ENCODE measurements at places on chromosomes 7 and 10.

DNA sequence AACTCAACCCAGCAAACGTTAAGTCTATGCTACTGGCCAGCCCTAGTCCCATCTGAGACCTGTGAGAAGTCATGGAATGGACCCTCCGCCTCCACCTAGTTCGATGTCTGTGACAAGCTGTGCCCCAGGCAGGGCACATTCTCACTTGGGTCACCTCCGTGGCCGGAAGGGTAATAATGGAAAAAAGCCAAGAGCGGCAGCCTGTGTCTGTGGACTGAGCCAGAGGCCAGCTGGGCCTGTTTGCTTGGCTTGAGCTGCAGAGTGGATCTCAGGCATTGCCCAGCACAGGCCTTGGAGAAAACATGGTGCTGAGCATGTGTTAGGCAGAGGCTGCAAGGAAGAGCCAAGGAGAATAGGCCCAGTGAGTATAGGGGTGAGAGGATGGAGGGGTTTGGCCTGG, 97.8 kb downstream of the GALNT17 start:
- no peak for DNase-seq

DNA sequence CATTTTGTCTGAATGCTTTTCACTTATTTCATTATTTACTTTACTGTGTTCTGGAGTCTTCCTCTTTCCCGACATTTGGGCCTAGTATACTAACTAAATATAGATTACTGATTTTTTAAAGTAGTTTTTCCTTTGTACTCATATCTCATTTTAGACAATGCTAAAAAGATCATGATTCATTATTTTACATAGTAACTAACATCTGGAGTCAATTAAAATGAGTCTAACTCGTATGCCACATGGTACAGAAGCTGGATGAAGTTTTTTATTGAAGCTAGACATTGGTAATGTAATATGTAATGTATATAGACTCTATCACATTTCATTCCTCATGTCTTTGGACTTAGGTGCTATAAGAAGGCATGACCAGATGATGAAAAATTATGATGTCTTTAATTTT, 156.3 kb upstream of the HGF start:
- no peak for DNase-seq

DNA sequence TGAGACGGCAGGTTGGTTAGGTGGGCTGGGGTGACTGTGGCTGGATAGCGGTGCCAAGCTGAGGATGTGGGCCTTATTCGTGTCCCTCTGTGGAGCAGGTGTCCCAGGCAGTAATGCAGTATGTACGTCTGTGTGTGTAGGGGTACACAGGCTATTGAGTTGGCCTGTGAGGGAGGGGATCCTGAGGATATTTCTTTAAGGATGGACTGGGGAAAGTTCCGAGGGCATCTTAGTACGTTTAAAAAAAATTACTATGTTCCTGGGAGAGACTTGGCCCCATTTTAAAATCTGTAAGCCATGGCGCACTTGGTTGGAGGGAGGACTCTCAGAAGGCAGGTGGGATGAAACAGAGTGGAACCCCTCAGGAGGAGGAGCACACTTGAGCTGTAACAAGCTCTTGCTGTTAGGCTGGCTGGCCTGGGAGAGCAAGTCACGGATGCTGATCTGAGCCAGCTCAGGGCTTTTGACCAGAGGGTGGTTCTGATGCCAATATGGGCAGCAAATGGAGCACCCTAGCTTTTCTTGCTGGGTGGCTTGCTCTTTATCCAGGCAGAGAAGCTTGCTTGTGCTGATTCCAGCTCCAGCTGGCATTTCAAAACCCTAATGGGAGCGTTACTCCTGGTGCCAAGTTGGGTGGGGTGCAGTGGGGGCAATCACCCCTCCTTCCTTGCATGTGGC, 765 bp downstream of the WBP1L start:
- DNase-seq = peak; percentile 55

- no peak for DNase-seq
These were observed 5.4 kb downstream of the PPIA start for GRCh38 chr7:44801890-44802289.

GRCh38 chr7:27921081-27921836, 181.3 kb downstream of the TAX1BP1 start:
- DNase-seq = peak; percentile 6

GRCh38 chr10:91677911-91678310, 45.0 kb upstream of the PPP1R3C start:
- no peak for DNase-seq

DNA sequence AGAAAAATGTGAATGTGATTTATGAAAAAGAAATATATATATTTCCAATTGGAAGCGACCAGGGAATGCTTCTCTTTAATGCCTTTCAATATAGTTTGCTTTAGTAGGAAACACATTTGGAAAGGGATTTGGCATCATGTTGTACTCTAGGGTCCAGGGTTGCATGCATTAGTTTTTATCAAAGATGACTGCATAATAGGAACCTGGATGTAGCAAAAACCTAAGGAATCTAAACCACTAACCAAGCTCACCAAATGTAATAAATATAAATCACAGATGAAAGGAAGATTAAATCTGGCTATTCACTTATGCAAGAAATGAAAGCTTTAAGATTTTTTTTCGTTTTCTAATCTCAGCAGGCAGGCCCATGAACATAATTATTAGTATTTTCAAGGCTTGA, 120.0 kb downstream of the ATXN7L1 start:
- no peak for DNase-seq

DNA sequence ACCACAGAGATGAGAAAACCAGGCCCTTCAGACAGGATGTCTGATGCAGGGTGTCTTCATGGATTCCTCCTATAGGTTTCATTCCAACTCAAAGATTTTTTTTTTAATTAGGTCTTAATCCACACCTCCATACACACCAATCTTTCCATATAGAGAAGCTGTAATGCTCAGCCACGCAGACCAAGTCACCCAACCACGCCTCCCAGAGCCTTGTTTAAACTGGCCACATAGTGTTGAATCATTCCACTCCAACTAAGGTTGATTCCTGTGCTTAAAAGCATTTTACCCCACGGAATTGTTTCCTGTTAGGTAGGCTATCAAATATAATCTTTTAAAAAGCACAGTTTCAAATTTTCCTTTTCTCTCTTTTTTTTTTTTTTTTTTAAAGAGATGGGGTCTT, 153.6 kb downstream of the TYW1B start:
- DNase-seq = no peak

- DNase-seq = no peak
These were observed 49.1 kb downstream of the EBF3 start for GRCh38 chr10:129914960-129915359.

DNA sequence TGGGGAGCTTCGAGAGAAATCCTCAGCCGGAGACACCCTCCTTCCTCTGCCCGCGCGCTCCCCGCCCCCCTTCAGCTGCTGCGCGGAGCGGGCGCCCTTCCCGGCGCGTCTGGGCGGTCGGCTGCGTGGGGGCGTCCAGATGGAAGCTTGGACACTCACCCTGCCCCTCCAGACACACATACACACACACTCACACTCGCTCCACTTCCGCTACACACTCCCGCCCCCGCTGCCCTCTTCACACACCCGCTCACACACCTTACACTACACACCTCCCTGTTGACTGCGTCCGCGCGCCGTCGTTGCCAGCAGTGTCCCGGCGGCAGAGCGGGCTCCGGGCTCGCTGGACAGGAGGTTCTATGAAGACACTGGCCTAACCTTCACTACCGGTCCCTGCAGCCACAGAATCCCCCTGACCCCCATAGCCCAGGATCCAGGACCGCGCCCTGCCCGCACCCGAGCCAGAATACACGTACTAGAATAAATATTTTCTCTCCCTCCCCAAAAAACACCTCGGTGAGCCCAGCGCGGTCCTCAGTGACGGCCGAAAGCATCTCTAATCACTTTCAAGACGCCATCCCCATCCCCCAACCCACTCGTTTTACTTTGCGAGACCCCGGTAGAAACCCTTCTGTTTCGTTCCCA, 1.1 kb upstream of the EGR2 start:
- DNase-seq = no peak

DNA sequence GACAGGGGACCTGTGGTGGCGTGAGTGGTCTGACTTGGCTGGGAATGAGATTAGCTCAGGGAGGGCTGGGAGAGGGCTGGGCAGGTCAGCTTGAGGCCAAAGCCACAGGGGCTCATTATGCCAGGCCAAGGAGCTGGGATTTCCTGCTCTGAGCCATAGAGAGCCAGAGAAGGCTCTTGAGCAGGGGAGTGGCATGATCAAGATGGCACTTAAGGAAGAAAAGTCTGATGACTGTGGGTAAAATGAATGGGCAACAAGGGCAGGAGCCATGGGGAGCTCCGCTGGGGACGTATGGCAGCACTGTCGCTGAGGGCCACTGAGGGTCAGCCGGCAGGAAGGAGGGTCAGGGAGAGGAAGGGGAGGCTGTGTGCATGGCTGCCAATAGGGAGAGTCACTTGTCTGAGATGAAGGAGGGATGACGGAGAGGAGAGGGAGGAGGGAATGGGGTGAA, 5.8 kb downstream of the ANTXRL start:
- DNase-seq = no peak

GRCh38 chr10:63504145-63504881, 16.9 kb upstream of the REEP3 start:
- DNase-seq = no peak

- DNase-seq = no peak
These were observed 118.5 kb upstream of the CHST15 start for GRCh38 chr10:124211921-124212320.

- DNase-seq = no peak
These were observed 205.6 kb downstream of the AUTS2 start for GRCh38 chr7:69803699-69804516.

- no peak for DNase-seq
These were observed 21.8 kb upstream of the YWHAG start for GRCh38 chr7:76380623-76380966.

- no peak for DNase-seq
These were observed 5.1 kb upstream of the CSGALNACT2 start for GRCh38 chr10:43132867-43133787.

DNA sequence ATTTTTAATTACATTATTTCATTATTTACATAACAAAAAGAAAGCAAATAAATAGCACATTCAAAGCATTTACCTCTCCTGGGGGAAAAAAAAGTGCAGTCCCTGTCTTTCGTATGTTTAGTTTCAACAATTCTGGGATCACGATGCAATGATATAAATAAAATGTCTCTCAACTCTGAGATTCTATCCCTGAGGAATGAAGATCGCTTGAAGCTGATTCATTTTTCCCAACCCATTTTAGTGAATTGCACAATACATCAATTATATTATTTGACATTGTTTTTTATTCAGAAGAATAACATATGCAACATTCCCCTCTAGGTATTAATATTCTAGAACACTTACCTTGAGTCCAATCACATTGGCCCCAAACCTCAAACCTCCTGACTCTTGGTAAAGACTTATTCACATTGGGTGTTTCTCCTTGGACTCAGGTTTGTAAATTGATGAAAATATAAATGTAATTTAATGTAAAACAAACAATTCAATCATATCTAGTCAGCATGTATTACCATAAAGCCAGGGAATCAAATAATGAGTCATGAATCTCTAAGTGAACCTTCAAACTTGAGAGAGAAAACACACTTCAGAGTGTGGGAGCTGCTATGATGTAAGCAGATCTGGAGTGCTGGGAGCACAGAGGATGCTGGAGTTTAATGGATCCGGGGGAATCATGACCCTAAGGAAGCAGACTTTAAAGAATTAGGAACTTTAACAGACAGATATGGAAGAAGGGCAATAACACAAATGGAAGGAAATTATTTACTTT, 5.3 kb upstream of the SCIN start:
- no peak for DNase-seq

DNA sequence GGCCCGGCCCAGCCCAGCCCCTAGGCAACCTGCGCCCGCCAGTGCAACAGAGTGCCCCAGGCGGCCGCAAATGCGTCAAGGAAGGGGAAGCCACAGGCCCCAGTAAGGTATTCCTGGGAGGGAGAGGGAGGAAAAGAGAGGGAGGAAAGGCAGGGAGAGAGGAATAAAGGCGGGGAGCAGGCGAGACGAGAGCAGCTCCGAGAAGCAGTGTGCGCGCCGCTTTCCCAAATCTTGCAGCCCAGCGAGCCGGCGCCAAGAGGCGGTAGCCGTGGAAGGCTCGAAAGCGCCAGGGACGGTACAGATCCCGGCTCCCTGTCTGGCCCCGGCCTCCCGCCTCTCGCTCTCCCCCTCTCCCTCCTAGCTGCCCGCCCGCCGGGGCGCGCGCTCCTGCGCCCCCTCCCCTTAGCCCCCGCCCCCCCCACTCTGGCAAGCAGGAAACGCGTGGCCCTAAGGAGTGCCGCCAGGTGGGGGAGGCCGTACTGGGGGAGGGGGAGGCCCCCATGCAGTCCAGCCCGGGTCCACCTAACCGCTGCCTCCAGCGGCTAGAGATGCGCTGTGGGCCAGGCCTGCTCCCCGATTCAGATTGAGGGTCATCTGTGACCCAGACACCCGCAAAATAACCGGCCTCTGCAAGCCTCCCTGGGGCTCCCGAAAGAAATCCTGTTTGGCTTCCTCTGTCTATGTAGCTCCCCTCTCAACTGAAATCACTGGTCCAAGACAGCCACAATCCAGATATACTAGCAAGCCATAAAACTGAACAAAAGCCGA, 4.3 kb downstream of the HOXA10 start:
- DNase-seq = peak; percentile 60

DNA sequence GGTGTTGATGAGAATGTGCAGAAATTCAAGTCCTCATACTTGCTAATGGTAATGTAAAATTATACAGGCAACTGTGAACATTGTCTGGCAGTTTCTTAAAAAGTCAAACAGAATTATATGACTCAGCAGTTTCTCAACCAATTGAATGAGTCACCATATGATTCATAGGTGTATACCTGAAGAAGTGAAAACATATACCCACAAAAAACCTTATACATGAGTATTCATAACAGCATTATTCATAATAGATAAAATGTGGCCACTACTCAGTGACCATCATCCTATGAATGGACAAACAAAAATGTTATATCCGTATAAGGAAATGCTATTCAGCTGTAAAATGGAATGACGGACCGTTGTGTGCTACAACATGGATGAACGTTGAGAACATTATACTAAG, 253.5 kb downstream of the MALRD1 start:
- no peak for DNase-seq

- no peak for DNase-seq
These were observed 125.1 kb downstream of the TFPI2 start for GRCh38 chr7:93765475-93765874.

DNA sequence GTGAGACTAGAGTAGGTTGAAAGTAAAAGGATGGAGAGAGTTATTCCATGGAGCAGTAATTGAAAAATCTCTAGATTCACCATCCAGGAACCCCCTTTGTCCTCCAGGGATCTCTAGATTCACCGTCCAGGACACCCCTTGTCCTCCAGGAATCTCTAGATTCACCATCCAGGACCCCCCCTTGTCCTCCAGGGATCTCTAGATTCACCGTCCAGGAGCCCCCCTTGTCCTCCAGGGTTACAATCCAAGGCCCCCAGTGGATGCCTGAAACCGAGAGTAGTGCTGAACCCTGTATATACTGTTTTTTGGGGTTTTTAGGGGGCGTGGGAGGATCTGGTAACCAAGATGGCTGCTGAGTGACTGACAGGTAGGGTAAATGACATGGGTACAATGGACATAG, 38.3 kb upstream of the PPP2R2D start:
- no peak for DNase-seq

GRCh38 chr7:27636326-27637006, 26.2 kb downstream of the HIBADH start:
- DNase-seq = no peak

- DNase-seq = no peak
These were observed 12.9 kb downstream of the C10orf67 start for GRCh38 chr10:23331567-23332301.

Measured in NCI-H510A (cell line).